ENCODE measurements at places on chromosomes 7 and 10. TPM values are rescaled to one million over a fixed set of nuclear protein-coding genes. Genes with fewer than 3 reads are reported as not detected.
A peak's percentile ranks its signal among the peaks of the same experiment; 100 is the strongest.

The GALNT17 gene
- polyA plus RNA-seq: not detected

- H3K4me1 ChIP-seq: no peaks in the 10 kb centered on the region
- H3K4me3 ChIP-seq: no peak overlapping the region
- DNase-seq: no peak
- peaks cover 2% of the 10 kb centered on the region for H3K27me3 ChIP-seq
- H3K36me3 ChIP-seq: no peaks in the 10 kb centered on the region
Observed at GRCh38 chr7:150830937-150831336, 21.4 kb upstream of the AOC1 start.

DNA sequence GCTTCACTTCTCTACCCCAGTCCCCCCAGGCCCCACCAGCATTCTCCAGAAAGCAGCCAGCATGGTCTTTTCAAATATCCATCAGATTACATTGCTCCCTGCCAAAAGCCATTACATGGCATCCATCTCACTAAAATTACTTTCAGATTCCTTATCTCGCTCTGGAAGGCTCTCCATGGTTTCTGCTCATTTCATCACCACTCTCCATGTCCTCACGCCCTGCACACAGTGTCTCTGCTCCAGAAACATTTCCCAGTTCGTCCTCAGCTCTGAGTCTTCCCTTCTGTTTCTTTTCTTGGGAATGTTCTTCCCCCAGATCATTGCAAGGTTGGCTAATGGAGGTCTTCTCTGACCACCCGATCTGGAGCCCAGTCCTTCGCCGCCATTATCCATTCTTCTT, 499.1 kb downstream of the KCNMA1 start:
- no peaks in the 10 kb centered on the region for H3K36me3 ChIP-seq
- H3K27me3 ChIP-seq: no peaks in the 10 kb centered on the region
- H3K4me1 ChIP-seq: no peaks in the 10 kb centered on the region
- no peak overlapping the region for H3K4me3 ChIP-seq
- H3K27ac ChIP-seq: no peak overlapping the region

DNA sequence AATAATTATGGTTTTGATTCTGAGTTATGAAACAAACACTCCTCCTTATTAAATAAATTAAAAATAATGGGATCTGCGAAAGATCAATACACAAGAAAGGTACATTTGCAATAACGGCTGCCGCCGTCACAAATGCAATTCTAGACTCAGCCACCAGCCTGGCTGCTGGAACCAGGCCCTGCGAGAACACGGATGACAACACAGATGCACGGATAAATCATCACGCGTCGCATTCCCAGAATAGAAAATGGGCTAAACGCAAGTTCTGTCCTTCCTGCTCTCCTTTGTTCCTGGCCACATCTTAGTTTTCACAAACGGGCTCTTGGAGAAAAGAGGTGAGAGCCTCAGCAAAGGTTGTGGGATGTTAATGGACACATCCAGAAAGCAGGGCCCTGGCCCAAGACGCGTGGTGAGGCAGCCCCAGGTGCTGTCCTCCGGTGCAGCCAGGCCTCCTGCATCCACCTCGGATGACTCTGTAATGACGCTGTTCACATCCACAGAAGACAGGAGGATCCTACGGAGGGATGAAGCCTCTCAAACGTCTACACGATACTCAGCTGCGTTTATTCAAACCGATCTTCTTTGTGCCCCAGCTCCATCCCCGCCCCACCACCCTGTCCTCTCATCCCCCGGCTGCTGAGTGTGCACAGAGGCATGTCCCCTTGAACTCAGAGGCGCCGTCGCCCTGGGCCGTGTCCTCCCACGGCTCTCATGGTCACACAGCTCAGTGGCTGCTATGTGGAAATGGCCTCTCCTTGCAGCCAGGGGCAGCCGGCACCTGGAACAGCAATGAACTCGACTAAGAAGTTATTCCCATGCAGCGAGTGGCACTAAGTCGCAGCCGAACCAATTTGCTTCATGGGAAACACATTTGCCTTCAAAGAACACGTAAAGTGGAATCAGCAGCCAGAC, 197.9 kb downstream of the PTPRN2 start:
- no peak overlapping the region for H3K4me3 ChIP-seq
- no peaks in the 10 kb centered on the region for H3K4me1 ChIP-seq
- H3K27me3 ChIP-seq: no peaks in the 10 kb centered on the region
- H3K27ac ChIP-seq: no peak overlapping the region

The ADRA2A gene
- polyA plus RNA-seq: not detected

GRCh38 chr10:22712956-22713852, 1.2 kb downstream of the PIP4K2A start:
- H3K4me1 ChIP-seq: peaks cover 8% of the 10 kb centered on the region
- H3K36me3 ChIP-seq: no peaks in the 10 kb centered on the region
- H3K4me3 ChIP-seq: peak overlapping the region; percentile 75
- DNase-seq: no peak

GRCh38 chr10:103775776-103776175, 79.6 kb downstream of the SH3PXD2A start:
- no peak for DNase-seq
- H3K4me3 ChIP-seq: no peak overlapping the region
- H3K27ac ChIP-seq: no peak overlapping the region
- H3K27me3 ChIP-seq: no peaks in the 10 kb centered on the region
- peaks cover 12% of the 10 kb centered on the region for H3K4me1 ChIP-seq

- H3K4me3 ChIP-seq: no peak overlapping the region
- DNase-seq: no peak
- peaks cover 6% of the 10 kb centered on the region for H3K36me3 ChIP-seq
- H3K4me1 ChIP-seq: peaks cover 43% of the 10 kb centered on the region
Observed at GRCh38 chr7:43701929-43702328, 27.4 kb downstream of the COA1 start.

DNA sequence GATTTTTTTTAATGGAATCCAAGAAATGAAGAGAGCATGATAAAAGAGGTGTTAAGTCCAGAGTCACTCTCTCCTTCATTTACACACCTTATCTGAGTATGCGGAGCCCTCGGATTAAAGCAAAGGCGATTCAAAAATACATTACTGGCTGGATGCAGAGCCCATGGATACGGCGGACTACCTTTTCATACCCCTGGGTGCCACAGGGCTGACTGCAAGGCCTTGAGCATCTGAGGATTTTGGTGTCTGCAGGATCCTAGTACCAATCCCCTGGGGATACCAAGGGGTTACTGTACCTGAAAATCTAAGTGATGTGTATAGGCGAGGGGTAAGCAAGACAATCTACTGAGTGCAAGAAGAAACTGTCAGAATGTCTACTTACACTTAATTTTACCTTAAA, 20.5 kb downstream of the PIP4K2A start:
- H3K27ac ChIP-seq: peak overlapping the region; percentile 63
- no peaks in the 10 kb centered on the region for H3K27me3 ChIP-seq
- no peak overlapping the region for H3K4me3 ChIP-seq

- no peaks in the 10 kb centered on the region for H3K4me1 ChIP-seq
- H3K27ac ChIP-seq: no peak overlapping the region
- H3K36me3 ChIP-seq: no peaks in the 10 kb centered on the region
- no peaks in the 10 kb centered on the region for H3K27me3 ChIP-seq
- H3K4me3 ChIP-seq: no peak overlapping the region
Observed at GRCh38 chr10:8912108-8912507, 857.6 kb downstream of the GATA3 start.

DNA sequence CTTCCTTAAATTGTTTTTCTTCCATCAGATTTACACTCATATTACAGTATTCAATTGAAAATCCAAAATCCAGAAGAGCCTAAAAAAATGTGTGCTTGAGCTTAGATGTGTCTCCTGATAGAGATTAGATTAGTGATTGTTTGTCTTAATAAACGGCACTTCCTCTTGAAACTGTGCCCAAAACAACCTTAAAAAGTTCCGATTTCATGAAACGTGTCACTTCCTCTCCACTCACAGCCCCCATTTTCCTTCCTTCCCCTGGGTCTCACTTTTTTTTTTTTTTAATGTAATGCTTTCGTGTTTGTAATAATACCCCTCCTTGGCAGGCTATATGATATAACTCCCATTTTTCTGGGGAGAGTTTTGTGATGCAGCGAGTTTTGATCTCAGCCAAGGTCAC, 114.8 kb upstream of the ADO start:
- no peak for DNase-seq
- no peaks in the 10 kb centered on the region for H3K36me3 ChIP-seq
- no peak overlapping the region for H3K27ac ChIP-seq
- H3K4me3 ChIP-seq: no peak overlapping the region

GRCh38 chr10:107083388-107084009, 81.0 kb downstream of the SORCS1 start:
- H3K36me3 ChIP-seq: no peaks in the 10 kb centered on the region
- DNase-seq: no peak
- no peaks in the 10 kb centered on the region for H3K27me3 ChIP-seq
- H3K4me1 ChIP-seq: no peaks in the 10 kb centered on the region
- no peak overlapping the region for H3K27ac ChIP-seq

DNA sequence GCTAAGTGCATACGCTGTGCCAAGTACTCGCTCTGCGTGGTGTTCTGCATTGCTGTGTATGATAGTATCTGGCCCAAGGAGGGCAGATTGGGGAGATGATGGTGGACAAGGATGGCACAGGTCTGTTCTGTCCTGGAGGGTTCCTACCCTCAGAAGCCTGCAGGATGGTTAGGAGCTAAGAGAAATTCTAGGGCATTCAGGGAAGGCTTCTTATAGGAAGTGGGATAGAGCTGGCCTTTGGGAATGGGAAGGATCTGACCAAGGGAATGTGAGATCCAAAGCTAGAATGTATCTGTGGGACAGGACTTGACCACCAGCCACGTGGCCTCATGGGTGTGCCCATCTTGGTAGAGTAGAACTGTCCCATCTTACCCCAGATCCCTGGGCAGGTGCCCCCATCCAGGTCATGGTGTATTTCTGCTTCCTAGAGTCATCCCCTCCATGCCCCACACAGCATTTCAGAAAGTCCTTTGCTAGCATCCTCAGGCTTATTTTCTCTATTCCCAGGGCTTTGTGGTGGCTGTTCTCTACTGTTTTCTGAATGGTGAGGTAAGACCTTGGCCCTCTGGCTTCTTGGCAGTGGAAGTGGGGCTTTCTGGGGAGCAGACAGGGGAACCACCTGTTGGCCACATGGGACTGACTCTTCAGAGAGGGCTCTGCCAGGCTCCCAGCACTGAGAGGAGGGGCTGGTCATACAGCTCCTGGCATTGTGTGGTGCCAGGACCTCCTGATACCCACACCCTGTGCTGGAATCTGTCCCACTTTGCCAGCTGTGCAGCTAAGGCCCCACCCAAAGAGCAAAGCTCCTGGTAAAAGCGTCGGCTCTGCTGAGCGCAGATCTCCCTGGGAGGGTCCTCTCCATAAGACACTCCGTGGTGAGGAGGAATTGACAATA, 52.5 kb downstream of the ADCYAP1R1 start:
- no peaks in the 10 kb centered on the region for H3K36me3 ChIP-seq
- H3K4me1 ChIP-seq: no peaks in the 10 kb centered on the region
- no peak overlapping the region for H3K4me3 ChIP-seq
- DNase-seq: no peak
- 0 out of 2 replicates have a peak, but pooled peaks cover 3% of the 10 kb centered on the region for H3K27me3 ChIP-seq

DNA sequence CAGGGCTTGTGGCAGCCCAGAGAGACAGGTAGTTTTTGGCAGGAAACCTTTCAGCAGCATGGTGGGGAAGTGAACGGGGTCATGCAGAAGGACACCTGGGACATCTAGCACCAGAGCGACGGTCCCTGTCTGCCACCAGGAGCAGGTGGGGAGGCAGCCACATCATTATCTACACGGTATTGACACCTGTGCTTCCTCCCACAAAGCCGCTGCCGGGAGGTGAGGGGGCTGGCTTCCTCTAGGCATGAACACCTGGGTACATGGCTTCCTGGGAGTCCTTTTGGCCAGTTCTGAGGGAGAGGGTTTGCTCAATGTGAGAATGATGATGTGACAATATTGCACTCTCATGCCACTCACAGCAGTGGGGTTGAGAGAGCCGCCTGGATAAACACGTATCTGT, 275.2 kb downstream of the ACTR3B start:
- no peaks in the 10 kb centered on the region for H3K27me3 ChIP-seq
- no peaks in the 10 kb centered on the region for H3K4me1 ChIP-seq
- H3K27ac ChIP-seq: no peak overlapping the region
- no peak overlapping the region for H3K4me3 ChIP-seq

DNA sequence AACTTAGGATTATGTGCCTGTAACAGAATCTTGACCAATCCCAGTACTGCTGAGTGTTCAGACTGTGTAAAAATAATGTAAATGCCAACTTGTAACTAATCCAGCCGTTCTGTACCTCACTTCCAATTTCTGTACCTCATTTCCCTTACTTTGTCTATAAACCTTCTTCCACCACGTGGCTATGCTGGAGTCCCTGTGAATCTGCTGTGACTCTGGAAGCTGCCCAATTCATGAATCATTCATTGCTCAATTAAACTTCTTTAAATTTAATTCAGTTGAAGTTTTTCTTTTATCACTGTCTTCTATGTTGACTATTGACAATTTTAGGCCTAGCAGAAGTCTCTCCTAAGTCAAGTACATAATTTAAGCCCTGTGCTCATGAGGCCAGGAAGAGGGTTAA, 215.3 kb upstream of the RHOBTB1 start:
- H3K27me3 ChIP-seq: no peaks in the 10 kb centered on the region
- no peaks in the 10 kb centered on the region for H3K36me3 ChIP-seq
- no peak overlapping the region for H3K27ac ChIP-seq

The SCART1 gene
- 0.31 TPM for polyA plus RNA-seq

GRCh38 chr7:39265641-39266591, 288.2 kb downstream of the POU6F2 start:
- H3K36me3 ChIP-seq: no peaks in the 10 kb centered on the region
- H3K4me1 ChIP-seq: no peaks in the 10 kb centered on the region
- no peaks in the 10 kb centered on the region for H3K27me3 ChIP-seq
- no peak overlapping the region for H3K27ac ChIP-seq

GRCh38 chr10:84059526-84059925, 79.8 kb upstream of the GHITM start:
- H3K4me3 ChIP-seq: no peak overlapping the region
- no peaks in the 10 kb centered on the region for H3K36me3 ChIP-seq
- no peak for DNase-seq
- no peak overlapping the region for H3K27ac ChIP-seq
- peaks cover 3% of the 10 kb centered on the region for H3K27me3 ChIP-seq

The CASP2 gene
- polyA plus RNA-seq: 34.1 TPM

The CPVL gene
- polyA plus RNA-seq: not detected

DNA sequence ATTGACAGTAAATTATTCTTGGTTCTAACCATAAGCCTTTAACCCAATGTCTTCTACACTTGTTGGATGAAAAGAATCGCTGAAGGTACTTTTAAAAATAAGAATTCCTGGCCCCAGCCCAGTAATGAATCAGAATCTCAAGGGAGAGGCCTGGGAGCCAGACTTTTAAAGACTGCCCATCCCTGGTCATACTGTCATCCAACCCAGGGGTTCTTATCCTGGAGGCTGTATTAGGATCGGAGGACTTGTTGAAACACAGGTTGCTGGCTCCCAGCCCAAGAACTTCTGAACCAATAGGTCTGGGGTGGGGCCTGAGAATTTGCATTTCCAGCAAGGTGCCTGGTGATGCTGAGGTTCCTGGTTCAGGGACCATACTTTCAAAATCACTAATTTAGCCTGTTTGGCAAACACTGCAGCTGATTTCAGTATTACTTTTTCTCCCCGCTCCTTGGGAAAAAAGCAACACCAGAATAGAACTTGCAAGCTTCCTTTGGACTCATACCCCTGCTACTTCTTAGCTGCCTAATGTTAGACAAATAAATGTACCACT, 79.5 kb upstream of the FAM133B start:
- H3K4me3 ChIP-seq: no peak overlapping the region
- peaks cover 12% of the 10 kb centered on the region for H3K4me1 ChIP-seq
- H3K27ac ChIP-seq: no peak overlapping the region
- H3K27me3 ChIP-seq: no peaks in the 10 kb centered on the region

Data from GM12878 (cell line).